Activated naive CD8-positive, alpha-beta T cell treated with anti-CD3 and anti-CD28 coated beads, Interleukin-2, amount 50 U/mL, for 24 hours (primary cell): ENCODE measurements at places on chromosomes 4 and X.

- peaks cover 6% of the 10 kb centered on the region for H3K4me1 ChIP-seq
- H3K36me3 ChIP-seq = no peaks in the 10 kb centered on the region
- H3K27ac ChIP-seq = no peak overlapping the region
- no peaks in the 10 kb centered on the region for H3K27me3 ChIP-seq
- no peak for DNase-seq
Measured at GRCh38 chrX:129719931-129720530, 18.7 kb upstream of the XPNPEP2 start.

GRCh38 chr4:145099653-145100052 lies 1.5 kb downstream of the ABCE1 start:
- peaks cover 47% of the 10 kb centered on the region for H3K4me1 ChIP-seq
- DNase-seq = no peak
- peaks cover 3% of the 10 kb centered on the region for H3K27me3 ChIP-seq
- H3K36me3 ChIP-seq = peaks cover 41% of the 10 kb centered on the region

GRCh38 chr4:107317611-107318010 lies 281.5 kb upstream of the DKK2 start:
- H3K4me3 ChIP-seq = no peak overlapping the region
- H3K4me1 ChIP-seq = no peaks in the 10 kb centered on the region
- no peak overlapping the region for H3K27ac ChIP-seq
- H3K27me3 ChIP-seq = no peaks in the 10 kb centered on the region

DNA sequence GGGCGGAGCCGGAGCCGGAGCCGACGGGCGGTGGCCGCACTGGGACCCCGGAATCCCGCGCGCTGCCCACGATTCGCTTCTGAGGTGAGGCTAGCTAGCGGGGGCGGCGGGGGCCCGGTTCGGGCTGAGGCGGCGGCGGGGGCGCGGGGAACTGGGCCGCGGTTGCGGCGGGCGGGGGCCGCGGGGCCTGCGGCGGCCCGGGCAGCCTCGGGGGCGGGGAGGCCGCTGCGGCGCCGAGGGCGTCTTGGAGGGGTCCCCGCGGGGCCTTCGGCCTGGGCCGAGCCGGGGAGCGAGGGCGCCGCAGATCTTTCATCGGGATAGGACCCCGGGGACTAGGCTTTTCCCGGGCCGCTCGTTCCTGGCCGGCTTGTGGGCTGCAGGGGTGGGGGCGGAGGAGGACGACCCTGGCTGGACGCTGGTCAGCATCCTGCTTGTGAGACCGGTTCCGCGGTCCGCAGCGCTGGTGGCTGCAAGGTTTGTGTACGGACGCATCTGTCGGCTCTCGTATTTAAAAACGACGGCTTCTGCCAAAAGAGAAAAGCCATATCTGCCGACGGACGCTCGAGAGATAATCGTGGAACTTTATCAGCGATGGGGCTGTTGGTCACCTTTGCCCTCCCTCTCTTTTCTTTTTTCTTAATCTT lies 419 bp downstream of the ADD1 start:
- peak overlapping the region; percentile 80 for H3K27ac ChIP-seq
- H3K4me1 ChIP-seq = peaks cover 61% of the 10 kb centered on the region
- peak; percentile 18 for DNase-seq
- H3K36me3 ChIP-seq = peaks cover 8% of the 10 kb centered on the region

- DNase-seq = no peak
- H3K4me1 ChIP-seq = peaks cover 30% of the 10 kb centered on the region
- H3K27me3 ChIP-seq = no peaks in the 10 kb centered on the region
- H3K4me3 ChIP-seq = peak overlapping the region; percentile 48
- H3K36me3 ChIP-seq = no peaks in the 10 kb centered on the region
- H3K27ac ChIP-seq = peak overlapping the region; percentile 96
Measured at GRCh38 chr4:80153874-80154544, 43.3 kb upstream of the PRDM8 start.

DNA sequence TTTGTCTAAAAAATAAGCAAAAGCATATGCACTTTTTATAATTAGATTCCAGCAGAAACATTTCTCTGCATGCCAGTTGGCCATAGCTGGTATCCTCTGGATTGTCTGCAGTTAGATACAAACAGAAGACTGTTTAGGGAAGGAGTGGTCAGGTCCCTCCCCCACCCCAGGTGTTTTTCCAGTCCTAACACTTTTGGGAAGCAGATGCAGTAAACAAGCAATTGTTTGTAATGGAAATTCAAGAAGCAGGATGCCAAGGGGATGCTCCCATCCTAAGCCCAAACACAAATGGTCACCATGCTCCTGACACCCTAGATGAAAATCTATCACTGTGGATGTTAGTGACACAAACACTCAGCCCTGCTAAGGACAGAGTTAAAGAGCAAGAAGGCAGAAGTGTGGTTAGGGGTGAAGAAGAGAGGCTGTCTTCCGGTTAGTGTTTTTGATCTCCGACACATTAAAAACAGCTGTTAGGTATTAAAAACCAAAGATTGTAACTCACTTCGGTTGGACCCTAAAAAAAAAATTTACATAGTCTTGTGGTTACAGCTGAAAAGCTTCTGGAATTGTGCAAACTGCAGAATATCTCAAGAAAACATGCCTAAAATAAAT lies 7.9 kb downstream of the LEF1 start:
- no peaks in the 10 kb centered on the region for H3K27me3 ChIP-seq
- H3K4me3 ChIP-seq = peak overlapping the region; percentile 68
- H3K27ac ChIP-seq = peak overlapping the region; percentile 71
- peaks cover 75% of the 10 kb centered on the region for H3K4me1 ChIP-seq
- DNase-seq = no peak

GRCh38 chr4:8069102-8069752 lies 89.4 kb downstream of the ABLIM2 start:
- peaks cover 7% of the 10 kb centered on the region for H3K27me3 ChIP-seq
- no peak for DNase-seq
- no peak overlapping the region for H3K27ac ChIP-seq

DNA sequence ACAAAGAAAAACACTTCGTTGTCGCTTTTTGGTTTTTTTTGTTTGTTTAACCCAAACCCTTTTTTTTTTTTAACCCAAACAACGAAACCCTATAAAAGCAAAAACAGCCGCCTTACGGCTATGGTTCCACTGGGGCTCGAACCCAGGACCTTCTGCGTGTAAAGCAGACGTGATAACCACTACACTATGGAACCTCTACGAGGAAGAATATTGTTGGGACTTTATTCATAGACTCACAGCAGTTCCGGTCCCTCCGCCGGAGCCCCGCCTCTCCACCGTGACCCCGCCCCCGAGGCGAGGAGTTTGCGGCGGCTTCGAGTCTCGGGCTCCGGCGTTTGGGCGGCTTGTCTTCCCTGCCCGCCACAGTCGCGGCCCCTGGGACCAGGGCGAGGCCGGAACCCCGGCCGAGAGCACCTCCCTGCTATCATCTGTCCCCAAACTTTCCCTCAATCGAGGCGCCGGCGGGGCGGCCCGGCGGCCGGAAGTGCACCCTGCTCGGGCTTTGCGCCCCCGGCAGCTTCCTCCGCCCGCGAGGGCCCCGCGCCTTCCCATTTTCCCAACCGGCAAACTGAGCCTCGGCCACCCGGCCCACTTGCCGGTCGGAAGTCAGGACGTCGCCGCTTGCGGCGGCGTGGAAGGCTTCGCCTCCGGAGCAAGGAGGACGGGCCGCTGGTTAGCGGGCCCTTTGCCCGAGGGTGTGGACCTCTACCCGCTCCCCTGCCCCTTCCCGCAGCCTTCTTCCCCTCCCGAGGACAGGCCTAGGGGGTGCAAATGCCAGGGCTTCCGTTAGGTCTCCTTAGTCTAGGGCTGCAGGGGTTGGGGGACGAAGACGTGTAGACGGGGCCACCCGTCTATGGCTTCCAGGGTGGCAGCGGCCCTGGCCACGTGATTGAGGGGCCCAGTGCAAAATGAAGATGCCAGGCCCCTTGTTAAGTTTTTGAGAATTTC lies 3.2 kb upstream of the RS1 start:
- peak overlapping the region; percentile 71 for H3K4me3 ChIP-seq
- peak overlapping the region; percentile 78 for H3K27ac ChIP-seq
- no peaks in the 10 kb centered on the region for H3K27me3 ChIP-seq
- peak; percentile 71 for DNase-seq
- no peaks in the 10 kb centered on the region for H3K36me3 ChIP-seq
- H3K4me1 ChIP-seq = peaks cover 10% of the 10 kb centered on the region

DNA sequence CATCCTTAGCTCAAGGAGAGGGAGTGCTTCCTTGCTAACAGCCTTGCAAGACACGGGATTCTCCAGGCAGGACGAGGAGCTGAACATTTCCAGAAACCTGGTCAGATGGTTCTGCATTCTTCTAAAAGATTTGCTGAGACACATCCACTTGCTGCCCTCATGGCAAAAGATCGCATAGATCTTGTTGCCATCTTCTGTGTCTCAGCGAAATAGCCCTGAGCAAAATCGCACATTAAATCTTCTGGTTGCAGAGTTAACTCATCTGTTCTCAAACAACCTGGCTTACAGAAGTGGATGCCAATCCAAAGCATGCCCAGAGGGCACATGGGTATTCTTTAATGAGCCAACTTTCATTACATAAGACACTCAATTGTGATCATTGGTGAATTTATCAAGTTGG lies 167.5 kb downstream of the PRKX start:
- peaks cover 6% of the 10 kb centered on the region for H3K27me3 ChIP-seq
- H3K27ac ChIP-seq = no peak overlapping the region
- H3K4me1 ChIP-seq = no peaks in the 10 kb centered on the region

GRCh38 chr4:126533146-126533805 lies 1099.5 kb upstream of the INTU start:
- no peak overlapping the region for H3K27ac ChIP-seq
- H3K4me1 ChIP-seq = no peaks in the 10 kb centered on the region
- H3K27me3 ChIP-seq = no peaks in the 10 kb centered on the region
- H3K36me3 ChIP-seq = no peaks in the 10 kb centered on the region
- DNase-seq = no peak

DNA sequence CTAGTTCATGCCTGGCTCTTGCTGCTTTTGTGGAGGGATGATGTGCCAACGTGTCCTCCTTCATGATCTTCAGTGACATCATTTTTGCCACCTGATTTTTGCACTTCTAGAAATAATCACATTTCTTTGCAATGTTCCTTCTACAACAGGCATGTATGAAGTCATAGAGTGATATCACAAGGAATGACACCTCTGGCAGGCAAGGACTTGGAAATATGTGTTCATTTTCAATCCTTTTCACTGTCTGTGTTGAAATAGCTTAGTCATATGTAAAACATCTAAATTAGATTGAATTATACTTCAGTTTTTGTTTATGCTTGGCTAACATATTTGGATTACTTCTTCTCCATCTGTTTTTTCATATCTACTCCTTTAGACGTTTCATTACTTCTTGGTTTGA lies 221.2 kb upstream of the STK26 start:
- no peaks in the 10 kb centered on the region for H3K27me3 ChIP-seq
- no peak overlapping the region for H3K4me3 ChIP-seq
- no peaks in the 10 kb centered on the region for H3K36me3 ChIP-seq

DNA sequence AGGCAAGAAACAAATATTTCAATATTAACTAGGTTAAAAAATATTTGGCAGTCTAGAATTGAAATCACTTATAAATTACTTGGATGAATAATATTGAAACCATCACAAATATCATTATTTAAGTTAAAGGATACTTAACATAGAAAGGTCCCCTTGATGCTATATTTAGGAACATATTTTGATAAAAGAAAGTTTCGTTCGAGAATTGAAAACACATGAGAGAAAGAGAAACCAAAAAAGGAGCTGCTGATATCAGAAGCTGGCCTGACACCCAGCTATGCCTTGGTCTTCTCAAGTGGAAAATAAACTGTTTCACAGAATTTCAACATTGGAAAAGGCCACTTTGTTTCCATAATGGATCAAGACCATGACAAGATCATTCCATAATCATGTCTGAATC lies 762.4 kb downstream of the DMD start:
- H3K36me3 ChIP-seq = no peaks in the 10 kb centered on the region
- no peak for DNase-seq
- no peaks in the 10 kb centered on the region for H3K27me3 ChIP-seq
- H3K27ac ChIP-seq = no peak overlapping the region
- peaks cover 24% of the 10 kb centered on the region for H3K4me1 ChIP-seq

GRCh38 chrX:41526925-41527324 lies 79.8 kb downstream of the NYX start:
- peaks cover 8% of the 10 kb centered on the region for H3K36me3 ChIP-seq
- no peaks in the 10 kb centered on the region for H3K27me3 ChIP-seq
- no peak for DNase-seq
- peaks cover 17% of the 10 kb centered on the region for H3K4me1 ChIP-seq
- H3K27ac ChIP-seq = peak overlapping the region; percentile 72
- H3K4me3 ChIP-seq = no peak overlapping the region

DNA sequence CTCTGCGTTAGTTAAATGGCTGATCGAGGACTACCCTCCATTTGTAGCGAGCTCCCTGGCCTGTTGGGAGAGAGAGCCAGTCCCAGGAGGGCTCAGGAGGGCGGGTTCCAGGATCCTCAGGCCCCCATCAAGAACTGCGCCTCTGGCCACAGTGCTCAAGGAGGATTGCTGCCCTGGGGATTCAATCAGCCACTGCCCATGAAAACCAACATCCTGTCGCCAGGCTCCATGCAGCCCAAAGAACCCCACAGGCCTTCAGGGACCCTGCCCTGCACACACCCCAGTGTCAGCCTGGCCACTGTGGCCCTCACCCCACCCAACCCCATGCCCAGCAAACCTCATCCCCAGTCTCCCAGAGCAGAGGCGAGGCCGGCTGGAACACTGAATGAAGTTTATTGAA lies 4.3 kb downstream of the PNMA6F start:
- H3K4me3 ChIP-seq = no peak overlapping the region
- no peaks in the 10 kb centered on the region for H3K36me3 ChIP-seq
- peaks cover 4% of the 10 kb centered on the region for H3K27me3 ChIP-seq
- no peak for DNase-seq

- peaks cover 18% of the 10 kb centered on the region for H3K4me1 ChIP-seq
- H3K27ac ChIP-seq = no peak overlapping the region
- DNase-seq = no peak
- H3K27me3 ChIP-seq = no peaks in the 10 kb centered on the region
- no peak overlapping the region for H3K4me3 ChIP-seq
- no peaks in the 10 kb centered on the region for H3K36me3 ChIP-seq
Measured at GRCh38 chrX:55118574-55118973, 29.8 kb downstream of the PAGE2 start.

DNA sequence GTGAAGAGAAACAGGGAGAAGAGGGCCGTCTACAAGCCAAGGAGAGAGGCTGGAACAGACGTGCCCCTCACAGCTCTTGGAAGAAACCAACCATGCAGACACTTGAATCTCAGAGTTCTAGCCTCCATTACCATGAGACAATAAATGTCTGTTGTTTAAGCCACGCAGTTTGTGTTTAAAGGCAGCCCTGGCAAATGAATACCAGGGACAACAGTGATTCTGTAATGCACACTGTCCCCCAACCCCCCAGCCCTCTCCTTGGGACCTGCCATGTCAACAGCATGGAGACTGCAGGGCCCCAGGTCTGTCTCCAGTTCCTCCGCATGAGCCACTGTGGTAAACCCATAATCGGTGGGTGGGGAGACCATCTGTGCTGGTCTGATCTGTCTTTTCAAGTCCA lies 348.0 kb upstream of the KLF3 start:
- peaks cover 52% of the 10 kb centered on the region for H3K4me1 ChIP-seq
- no peak overlapping the region for H3K4me3 ChIP-seq
- peaks cover 2% of the 10 kb centered on the region for H3K27me3 ChIP-seq
- no peaks in the 10 kb centered on the region for H3K36me3 ChIP-seq

DNA sequence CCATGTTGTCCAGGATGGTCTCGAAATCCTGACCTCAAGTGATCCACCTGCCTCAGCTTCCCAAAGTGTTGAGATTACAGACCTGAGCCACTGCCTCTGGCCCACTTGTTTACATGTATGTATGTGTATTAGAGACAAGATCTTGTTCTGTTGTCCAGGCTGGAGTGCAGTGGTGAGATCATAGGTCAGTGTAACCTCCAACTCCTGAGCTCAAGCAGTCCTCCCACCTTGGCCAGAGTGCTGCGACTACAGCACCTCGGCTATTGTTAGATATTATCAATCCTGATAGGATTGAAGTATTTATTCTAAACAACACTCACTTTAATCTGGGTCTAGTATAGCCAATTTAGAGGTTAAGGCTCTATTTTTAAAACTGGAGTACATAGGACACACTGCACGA lies 36.0 kb downstream of the PAGE1 start:
- H3K4me3 ChIP-seq = no peak overlapping the region
- no peak overlapping the region for H3K27ac ChIP-seq
- no peaks in the 10 kb centered on the region for H3K27me3 ChIP-seq
- no peaks in the 10 kb centered on the region for H3K4me1 ChIP-seq
